GM12865 (cell line): ENCODE measurements at places on chromosomes 3 and 15.

DNA sequence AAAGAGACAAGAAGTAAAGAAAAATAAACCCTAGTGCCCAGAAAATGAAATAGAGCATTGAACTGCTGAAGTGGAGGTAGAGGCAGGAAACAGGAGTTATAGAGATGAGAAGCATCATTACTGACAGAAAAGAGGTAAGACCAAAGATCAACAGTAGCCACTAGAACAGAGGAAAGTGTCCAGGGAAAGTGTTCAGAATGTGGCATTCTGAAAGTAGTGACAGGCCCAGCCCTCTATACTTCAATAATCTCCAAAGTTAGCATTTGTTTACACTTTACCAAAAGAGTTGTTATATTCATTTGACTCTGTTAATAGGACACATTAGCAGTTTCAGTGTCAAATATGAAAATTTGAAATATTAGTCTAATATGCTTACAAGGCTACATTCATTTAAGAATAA lies 727.1 kb upstream of the NECTIN3 start:
- no peak for DNase-seq

DNA sequence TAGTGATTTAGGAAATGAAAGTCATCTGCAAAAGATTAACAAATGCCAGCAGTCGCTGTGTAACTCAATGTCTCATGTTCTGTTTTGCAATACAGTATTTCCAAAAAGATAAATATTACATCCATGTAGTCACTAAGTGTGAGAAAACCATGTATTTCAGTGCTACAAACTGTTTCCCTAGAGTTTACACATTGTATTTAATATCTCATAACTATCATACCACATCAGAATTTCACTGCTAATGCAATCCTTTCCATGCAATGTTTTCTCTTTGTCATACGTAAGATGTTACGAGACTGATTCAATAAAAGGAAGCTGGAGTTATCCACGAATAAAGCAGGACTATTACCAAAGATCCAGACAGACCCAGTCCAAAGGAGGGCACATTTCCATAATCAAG lies 269.4 kb downstream of the GBE1 start:
- no peak for DNase-seq

DNA sequence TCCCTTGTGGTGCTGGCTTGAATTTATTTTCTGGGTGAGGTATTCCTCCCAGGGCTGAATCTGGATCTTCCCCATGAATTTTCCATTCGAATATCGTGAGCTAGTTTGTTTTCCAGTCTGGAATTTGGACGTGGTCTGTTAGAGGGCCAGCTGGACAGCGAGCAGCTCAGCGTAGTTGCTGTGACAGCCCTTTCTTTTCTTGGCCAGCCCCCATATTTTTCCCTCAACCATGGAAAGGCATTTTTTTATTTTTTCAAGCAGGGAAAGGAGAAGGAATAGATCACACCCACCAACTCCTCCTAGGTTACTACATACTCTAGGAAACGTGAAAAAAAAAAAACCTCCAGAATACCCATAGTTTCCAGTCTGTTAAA lies 152.0 kb downstream of the KLHL25 start:
- DNase-seq, result no peak

DNA sequence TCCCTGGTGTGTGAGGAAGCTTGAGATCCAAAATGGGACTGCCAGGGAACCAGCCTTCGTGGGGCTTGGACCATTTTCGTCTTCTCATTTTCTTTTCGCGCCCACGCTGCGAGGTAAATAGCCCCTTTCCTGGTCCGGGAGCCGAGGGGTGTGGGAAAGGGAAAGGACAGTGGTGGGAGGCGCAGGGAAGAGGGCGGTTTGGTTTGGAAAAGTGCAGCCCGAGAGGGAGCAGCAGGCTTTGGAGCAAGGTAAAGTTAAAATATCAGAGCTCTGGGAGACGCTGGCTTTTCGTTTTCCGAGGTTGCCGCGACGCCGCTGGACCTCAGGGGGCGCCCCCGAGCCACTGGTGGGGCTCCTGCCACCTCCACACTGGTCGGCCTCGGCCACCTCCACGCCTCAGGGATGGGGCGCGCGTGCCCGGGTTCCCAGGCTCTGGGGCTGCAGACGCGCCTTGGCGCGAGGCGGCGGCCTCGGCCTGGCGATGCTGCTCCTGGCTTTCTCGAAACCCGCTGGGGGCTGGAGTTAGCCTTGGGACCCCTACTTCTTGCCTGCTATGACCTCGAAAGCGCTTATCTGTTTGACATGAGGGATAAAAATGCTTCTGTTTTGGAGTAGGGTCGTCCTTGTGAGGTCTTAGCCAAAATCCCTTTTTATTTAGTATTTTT lies 3.2 kb downstream of the PTPRG start:
- DNase-seq, result peak; percentile 10

- no peak for DNase-seq
Measured at GRCh38 chr15:90674476-90674875, 42.7 kb upstream of the BLM start.

DNA sequence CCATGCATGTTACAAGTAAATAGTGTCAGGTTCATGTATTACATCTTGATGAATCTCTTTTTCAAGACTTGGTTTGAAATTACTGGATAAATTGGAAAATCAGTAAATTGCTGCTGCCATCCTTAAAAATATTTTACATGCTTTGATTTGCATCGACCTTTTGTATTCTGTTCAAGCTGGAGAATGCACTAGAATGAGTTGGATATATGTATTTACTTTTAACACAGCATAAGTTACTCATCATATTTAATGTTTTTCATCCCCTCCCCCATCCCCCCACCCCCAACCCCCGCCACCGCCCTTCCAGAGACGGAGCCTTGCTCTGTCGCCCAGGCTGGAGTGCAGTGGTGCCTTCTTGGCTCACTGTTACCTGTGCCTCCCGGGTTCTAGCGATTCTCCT lies 16.8 kb downstream of the UBE2E1 start:
- no peak for DNase-seq

DNA sequence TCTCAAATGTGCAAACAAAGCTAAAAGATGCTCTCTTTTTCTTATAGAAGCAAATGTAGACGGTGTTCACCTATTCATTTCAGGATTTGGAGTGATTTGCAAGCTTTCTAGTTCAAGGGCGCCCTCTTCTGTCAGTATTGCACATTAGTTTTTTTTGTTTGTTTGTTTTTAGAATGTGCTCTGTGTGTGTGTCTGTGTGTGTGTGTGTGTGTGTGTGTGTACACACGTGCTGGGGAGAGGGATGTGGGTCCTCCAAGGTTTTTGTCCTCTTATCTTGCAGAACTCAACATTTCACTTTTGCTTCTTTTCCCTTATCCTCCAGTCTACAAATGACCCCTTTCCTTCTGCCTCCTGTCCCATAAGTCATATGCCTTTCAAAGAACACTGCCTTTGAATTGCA lies 23.5 kb downstream of the DNAH1 start:
- DNase-seq, result peak; percentile 89

DNA sequence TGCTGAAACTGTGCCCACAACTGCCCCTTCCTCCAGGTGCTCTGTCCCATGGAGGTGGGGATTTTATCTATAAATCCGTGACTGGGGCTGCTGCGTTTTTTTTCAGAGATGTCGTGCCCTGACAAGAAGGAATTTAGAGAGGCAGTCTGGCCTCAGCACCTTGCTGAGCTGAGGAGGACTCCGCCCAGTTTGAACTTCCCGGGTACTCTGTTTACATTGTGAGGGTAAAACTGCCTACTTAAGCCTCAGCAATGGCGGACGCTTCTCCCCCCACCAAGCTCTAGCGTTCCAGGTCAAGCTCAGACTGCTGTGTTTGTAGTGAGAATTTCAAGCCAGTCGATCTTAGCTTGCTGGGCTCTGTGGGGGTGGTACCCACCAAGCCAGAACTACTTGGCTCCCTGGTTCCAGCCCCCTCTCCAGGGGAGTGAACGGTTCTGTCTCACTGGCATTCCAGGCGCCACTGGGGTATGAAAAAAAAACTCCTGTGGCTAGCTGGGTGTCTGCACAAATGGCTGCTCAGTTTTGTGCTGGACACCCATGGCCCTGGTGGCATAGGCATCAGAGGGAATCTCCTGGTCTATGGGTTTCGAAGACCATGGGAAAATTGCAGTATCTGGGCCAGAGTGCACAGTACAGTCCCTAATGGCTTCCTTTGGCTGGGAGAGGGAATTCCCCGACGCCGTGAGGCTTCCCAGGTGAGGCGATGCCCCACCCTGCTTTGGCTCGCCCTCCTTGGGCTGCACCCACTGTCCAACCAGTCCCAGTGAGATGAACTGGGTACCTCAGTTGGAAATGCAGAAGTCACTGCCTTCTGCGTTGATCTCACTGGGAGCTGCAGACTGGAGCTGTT lies 68.5 kb upstream of the SGO1 start:
- DNase-seq, result no peak
